ENCODE measurements at places on chromosomes 16 and 17.

- DNase-seq, result no peak
Measured at GRCh38 chr17:37413875-37414519, 7.3 kb downstream of the TADA2A start.

GRCh38 chr17:38908676-38909181 lies 16.7 kb upstream of the LASP1NB start:
- DNase-seq, result no peak

GRCh38 chr17:2435181-2435741 lies 34.4 kb upstream of the MNT start:
- DNase-seq, result no peak

DNA sequence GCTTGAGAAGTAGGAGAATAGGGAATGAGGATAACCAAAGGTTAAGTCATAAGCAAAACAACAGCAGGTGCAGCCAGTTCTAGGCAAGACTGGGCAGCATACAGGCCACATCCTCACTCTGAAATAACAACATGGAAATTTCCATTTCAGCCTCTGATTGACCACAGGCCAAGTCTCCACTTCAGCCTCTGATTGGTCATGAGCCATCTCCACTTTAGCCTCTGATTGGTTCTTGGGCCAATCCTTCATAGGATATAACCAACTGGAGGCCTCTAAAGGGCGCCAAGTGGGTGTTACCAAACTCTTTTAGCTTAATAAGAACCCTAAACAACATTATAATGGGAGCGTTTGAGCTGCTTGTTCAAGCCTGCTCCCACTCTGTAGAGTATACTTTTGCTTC lies 512.0 kb downstream of the NPIPA7 start:
- no peak for DNase-seq

DNA sequence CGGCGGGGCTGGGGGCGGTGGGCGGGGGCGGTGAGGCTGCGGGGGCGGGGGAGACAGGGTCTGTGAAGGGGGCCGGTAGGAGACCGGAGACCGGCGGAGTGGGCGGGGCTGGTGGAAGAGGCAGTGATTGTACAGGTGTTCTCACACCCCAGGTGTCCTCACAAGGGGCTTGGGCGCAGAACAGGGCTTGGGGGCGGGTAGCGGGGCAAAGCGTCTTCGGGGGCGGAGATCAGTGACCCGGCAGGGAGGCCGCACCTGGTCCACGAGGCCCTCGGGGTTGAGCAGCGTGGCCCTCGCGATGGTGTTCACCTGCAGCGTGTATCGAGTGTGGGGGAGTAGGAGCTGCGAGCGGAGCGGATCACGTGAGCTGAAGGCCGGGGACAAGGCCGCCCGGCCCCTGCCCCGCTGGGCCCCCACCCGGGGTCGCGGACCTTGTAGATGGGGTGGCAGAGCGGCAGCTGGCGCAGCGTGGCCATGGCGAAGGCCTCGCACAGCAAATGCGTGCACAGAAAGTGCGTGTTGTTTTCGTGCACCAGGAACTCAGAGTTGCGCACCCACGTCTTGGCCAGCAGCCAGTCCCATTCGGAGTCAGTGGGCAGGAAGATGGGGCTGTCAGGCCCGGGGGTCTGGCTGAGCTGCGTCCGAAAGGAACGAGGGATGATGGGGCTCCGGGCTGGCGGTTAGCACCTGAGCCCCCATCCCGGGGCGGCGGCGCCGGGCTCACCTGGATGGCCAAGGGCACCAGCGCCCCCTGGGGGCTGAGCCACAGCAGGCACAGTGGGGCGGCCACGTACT lies 8.5 kb downstream of the ALOXE3 start:
- no peak for DNase-seq

- no peak for DNase-seq
Measured at GRCh38 chr16:67775273-67775672, 31.1 kb downstream of the RANBP10 start.

DNA sequence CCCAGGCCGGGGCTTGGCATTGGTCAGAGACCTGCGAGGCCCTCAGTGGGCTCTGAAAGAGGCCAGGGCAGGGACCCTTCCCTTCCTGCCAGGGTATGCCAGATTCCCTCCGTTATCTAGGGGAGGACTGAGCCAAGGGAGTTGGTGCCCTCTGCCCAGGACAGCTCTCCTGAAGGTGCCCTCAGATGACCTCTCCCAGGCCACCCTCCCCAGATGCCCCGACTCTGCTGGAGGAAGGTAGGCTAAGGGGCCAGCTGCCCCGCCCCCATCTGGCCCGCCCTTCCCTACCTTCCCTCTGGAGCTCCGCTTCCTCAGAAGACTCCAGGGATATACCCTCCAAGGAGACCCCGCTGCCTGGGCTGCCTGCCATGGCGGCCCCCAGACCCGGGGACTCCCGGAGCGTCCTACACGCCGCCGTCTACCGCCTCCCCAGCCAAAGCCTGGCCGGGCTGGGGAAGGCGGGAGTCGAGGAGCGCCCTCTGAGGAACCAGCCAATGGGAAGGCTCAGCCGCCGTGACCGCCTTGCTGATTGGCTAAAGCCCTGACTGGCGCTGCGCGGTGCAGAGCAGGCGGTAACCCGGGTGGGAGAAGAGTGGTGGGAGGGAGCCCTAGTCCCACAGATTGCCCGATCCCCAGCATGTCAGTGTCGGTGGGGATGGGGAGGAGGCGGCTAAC lies 7.0 kb downstream of the MPP2 start:
- DNase-seq, result no peak

All from bone marrow (tissue), 2 donors.